ENCODE measurements at places on chromosomes 5 and 9.

- no peak for DNase-seq
Measured at GRCh38 chr5:77867914-77868313, 91.8 kb upstream of the TBCA start.

DNA sequence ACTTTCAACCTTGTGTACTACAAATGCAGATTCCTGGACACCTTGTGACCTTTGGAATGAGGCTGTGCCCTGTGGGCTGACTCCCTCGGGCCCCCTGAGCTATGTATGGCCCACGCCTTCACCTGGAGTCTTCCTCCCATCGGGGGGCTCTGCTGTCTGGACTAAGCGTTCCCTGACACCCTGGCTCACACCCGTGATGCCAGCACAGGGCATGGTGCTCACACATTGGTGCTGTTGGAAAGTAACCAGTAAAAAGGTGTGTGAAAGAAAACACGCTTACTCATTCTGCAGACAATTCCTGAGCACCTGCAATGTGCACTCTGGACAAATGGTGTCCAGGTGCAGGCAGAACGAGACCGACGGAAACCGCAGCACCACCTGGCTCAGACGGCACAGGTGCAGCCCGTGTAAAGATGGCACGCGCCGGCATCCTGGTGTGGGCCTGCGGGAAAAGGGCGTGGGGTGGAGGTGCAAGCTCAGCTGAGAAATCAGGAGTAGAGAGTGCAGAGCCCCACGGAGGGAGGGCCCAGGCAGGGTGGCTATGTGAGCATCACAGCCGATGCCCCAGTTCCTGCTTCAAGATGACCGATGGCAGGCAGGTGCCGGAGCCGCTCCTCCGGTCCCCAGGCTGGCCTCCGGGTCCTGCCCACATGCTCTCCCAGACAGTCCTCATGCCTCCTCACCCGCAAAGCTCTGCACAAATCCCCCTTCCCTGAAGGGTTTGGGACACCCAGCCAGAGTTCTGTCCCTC, 11.0 kb downstream of the LPCAT1 start:
- no peak for DNase-seq

- no peak for DNase-seq
Measured at GRCh38 chr5:40034441-40034840, 609.7 kb upstream of the DAB2 start.

- DNase-seq = no peak
Measured at GRCh38 chr9:34993502-34994259, 4.1 kb downstream of the DNAJB5 start.

- no peak for DNase-seq
Measured at GRCh38 chr5:1770443-1770802, 29.2 kb downstream of the MRPL36 start.

DNA sequence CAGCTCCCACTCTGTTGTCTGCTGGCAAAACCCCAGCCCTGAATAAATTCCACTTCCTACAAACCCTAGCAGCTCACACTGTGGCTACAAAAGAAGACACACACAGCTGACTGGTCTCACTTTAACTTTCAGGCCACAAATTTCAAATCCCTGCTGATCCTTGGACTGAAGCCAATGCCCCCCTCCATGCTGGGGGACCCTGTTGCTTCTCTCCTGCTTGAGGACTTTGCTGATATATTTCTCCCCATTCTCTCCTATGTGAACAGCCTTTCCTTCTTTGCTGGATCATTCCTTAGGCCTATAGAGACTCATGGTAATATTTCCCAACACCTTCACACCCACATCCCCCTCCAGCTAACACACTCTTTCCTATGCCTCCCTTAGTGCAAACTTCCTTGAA, 79.6 kb upstream of the ADRA1B start:
- no peak for DNase-seq

DNA sequence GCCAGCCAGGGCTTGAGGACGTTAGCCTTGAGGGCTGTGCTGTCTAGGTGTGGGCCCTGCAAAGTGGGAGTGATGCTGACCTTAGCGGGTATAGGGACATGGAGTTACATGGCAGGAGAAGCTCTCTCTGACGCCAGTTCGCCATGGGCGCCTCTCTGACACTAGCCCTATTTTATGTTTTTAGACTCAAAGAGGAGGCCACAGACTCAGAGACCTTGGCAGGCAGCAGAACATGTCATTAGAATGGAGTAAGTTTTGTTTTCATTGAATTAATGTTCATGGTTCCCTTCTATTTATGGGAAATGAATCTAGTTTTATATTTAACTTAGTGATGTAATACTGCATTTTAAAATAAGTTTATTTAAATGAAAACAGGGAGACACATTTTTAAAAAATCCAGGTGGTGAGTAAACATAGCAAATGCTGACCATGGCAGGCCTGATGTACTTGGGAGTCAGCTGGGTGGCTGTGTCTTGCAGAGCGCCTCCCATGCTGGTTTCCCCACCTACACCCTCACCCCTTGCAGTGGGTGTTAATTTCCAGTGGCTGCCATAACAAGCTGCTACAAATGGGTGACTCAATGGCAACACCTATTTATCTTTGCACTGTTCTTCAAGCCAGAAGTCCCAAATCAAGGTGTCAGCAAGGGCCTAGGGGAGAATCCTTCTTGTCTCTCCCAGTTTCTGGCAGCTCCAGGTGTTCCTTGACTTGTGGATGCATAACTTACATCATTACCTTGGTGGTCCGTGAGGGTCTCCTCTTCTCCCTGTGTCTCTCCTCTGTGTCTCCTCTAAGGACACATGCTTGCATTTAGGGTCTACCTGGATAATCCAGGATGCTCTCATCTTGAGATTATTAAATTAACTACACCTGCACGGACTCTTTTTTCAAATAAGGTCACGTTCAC, 25.6 kb upstream of the GFPT2 start:
- DNase-seq = no peak

DNA sequence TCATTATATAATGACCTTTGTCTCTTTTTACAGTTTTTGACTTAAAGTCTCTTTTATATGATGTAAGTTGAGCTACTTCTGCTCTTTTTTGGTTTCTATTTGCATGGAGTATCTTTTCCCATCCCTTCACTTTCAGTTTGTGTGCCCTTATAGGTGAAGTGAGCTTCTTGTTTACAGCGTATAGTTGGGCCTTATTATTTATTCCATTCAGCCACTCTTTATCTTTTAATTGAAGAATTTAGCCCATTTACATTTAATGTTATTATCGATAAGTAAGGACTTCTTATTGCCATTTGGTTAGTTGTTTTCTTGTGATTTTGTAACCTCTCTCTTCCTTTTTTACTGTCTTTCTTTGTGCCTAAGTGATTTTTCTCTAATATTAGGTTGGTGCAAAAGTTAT, 117.3 kb downstream of the ADAMTSL1 start:
- no peak for DNase-seq

GRCh38 chr5:143121135-143121475, 282.4 kb downstream of the NR3C1 start:
- no peak for DNase-seq

DNA sequence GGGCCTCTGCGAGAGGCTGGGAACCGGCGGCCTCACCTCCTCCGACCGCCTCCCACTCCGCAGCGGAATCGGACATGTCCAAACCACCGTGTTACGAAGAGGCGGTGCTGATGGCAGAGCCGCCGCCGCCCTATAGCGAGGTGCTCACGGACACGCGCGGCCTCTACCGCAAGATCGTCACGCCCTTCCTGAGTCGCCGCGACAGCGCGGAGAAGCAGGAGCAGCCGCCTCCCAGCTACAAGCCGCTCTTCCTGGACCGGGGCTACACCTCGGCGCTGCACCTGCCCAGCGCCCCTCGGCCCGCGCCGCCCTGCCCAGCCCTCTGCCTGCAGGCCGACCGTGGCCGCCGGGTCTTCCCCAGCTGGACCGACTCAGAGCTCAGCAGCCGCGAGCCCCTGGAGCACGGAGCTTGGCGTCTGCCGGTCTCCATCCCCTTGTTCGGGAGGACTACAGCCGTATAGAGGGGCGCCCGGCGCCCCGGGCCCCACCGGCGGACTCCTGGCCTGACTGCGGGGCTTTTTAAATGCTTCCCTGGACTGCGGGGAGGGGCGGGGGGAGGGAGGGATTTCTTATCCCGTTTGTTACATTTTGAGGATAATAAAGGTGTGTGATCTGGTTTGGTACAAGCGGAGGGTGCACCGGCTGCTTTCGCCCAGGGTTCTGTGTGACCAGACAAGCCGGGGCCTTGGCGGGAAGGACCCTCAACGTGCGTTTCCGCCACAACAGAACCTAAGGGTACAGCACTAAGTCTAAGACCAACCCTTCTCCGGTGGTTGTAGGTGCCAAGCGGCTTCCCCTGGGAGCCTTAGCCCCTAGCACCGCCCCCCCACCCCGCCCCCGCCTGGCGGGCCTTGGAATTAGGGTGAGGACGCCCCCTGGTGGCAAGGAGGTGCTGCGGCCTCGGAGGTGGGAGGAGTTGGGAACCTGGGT, 9.3 kb downstream of the PRR7 start:
- peak; percentile 93 for DNase-seq

GRCh38 chr5:88827997-88828396, 55.0 kb downstream of the MEF2C start:
- DNase-seq = no peak

DNA sequence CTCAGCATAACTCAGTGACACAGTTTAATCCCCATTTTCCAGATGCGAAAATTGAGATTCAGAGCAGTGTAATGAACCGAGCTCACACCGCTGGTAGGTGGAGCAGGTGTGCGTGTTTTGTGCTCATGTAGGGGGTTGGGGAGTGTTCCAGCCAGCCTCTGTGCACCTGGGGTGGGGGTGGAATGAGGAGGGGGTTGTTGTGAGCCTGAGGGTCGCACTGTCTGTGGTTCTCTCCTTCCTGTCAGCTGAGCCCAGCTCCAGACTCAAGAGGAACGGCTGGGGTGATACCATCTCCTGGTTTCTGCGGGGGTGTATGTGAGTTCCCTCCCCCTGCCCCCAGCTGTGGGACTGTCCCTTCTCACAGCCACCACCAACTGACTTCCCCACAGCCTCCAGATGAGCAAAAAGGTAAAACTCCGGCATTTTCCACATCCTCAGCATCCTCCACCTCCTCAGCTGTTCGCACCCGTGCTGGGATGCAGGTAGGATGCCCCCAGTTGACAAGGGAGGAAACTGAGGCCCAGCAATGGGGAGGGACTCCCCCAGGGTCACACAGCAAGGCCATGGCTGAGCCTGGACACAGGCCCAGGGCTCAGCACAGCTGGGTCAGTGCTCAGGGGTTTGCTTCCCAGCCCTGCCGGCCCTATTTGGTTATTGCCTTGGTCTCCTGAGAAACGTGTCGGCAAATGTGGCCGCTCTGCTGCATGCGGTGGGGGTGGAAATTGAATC, 2.1 kb downstream of the SH2D3C start:
- DNase-seq = peak; percentile 69

- no peak for DNase-seq
Measured at GRCh38 chr5:58491216-58491892, at the start of gene GAPT. Gene GAPT (plus strand): TSS chr5:58491435. CDS start chr5:58494537, 3,102 bp downstream.

DNA sequence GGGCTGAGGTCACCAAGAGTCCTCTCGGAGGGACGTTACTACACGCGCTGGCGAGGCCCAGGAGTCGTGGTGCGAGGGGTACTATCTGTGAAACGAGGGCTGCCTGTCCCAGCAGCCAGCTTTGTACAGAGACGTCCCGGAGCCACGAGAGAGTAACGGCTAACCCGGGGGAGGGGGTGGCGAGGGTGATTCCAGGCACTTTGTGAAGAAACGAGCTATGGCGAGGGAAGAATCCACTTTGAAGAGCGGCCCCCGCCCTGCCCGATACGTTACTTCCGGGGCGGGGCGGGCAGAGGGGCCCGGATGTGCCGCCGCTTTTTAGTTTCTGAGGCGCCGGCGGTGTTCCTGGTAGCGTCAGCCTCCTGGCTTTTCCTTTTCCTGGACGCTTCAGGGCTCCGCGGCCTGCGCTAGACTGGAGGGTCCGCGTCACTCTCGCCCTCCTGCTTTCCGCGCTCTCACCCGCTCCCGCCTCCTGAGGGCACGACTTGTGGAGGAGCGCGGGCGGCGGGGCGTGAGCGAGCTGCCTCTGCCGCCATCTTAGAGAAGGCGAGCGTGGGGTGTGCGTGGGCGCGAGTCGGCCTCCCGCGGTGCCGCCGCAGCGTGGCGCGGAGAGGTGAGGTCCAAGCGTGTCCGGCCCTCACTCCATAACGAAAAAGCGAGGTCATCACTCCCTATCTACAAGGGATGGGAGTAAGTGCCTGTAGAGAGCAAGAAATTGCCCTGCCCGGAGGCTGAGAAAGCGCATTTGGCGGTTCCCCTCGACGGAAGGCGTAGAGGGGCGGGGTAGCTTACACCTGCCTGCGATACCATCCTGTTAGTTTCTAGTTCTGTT, 580 bp upstream of the RFX3 start:
- DNase-seq = peak; percentile 82

- DNase-seq = no peak
Measured at GRCh38 chr9:35827486-35827885, 1.0 kb downstream of the FAM221B start.

GRCh38 chr9:5470122-5470521, 19.8 kb downstream of the CD274 start:
- DNase-seq = no peak

DNA sequence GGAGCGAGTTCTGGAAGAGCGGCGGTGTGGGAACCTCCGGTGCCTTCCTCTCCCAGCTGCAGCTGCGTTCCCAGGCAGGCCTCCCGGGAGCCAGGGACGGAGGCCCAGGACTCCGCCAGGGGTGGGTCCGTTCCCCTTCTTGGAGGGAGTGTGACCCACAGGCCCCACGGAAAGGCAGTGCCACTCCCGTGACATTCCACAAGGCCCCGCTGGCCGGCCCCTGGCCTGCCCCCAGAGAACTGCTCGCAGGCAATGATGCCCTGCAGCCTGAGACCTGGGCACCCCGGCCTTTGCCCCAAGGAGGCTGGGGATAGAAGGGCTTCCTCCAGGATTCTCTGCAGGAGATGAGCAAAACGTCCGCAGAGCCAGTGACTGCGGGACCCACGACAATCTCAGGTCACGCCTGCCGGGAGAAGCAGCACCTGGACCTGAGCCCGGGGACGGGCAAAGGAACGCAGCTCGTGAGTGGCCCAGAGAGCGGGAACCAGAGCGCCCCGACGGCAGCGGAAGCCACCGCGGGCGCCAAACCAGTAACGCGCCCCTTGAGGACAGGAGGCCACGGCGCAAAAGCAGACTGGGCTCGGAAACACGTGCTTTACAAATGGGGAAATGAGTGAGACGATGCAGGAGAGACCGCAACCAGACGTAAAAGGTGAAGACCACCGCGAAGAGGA, 9.3 kb downstream of the OBP2B start:
- no peak for DNase-seq

All from stimulated activated CD4-positive, alpha-beta T cell treated with anti-CD3 and anti-CD28 coated beads, Interleukin-2, amount 100 ng/mL, for 4 hours (primary cell).